ENCODE measurements at places on chromosomes 12 and 14.

DNA sequence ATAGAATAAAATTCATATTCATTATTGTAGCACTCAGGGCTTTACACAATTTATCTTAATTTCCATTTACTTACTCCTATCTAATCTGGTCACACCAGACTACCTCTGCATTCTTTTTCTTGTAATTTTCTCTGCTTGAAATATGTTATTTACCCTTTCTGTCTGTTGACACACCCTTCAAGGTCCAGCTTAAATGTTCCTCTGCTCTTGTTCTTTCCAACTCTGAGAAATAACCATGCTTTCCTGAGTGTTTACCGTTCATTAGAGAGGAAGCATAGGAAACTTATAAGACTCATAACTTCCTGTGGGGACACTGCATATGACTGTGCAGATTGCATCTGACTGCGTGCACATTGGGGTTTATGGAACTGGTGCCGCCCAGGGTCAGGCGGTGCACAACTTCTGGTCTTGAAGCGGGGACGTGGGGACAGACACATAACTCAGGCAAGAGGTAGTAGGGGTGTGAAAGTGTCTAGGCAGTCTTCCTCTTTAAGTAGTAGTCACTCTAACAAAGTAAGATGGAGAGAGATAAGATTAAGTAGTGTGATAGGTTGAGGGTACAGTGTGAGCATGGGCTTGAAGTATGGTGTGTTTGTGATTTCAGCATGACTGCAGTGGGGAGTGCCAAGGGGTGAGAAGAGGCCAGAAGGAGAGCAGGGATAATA lies 42.6 kb upstream of the FOXJ2 start:
- no peak overlapping the region for H3K4me3 ChIP-seq
- H3K4me1 ChIP-seq, result no peaks in the 10 kb centered on the region
- H3K36me3 ChIP-seq, result no peaks in the 10 kb centered on the region

GRCh38 chr12:47079468-47079980 lies at the start of the genes AMIGO2 and PCED1B:
AMIGO2 (minus strand) TSS chr12:47079959; CDS start chr12:47079002, 957 bp downstream.
PCED1B (plus strand) TSS chr12:47079621; CDS start chr12:47235064, 155,443 bp downstream.
- peak within 1 kb of the TSS; percentile 80 for H3K4me3 ChIP-seq
- H3K36me3 ChIP-seq, result no peaks in the 10 kb centered on the region
- peak; percentile 90 for DNase-seq
- no peaks in the 10 kb centered on the region for H3K27me3 ChIP-seq

- no peak for DNase-seq
- H3K27ac ChIP-seq, result no peak overlapping the region
- no peaks in the 10 kb centered on the region for H3K36me3 ChIP-seq
- H3K4me1 ChIP-seq, result no peaks in the 10 kb centered on the region
- no peaks in the 10 kb centered on the region for H3K27me3 ChIP-seq
Observed at GRCh38 chr12:123085066-123085465, 65.8 kb downstream of the PITPNM2 start.

- H3K27ac ChIP-seq, result no peak overlapping the region
- DNase-seq, result peak; percentile 80
- no peaks in the 10 kb centered on the region for H3K36me3 ChIP-seq
- H3K4me1 ChIP-seq, result no peaks in the 10 kb centered on the region
- no peak overlapping the region for H3K4me3 ChIP-seq
- H3K27me3 ChIP-seq, result no peaks in the 10 kb centered on the region
Observed at GRCh38 chr12:52207895-52208294, 16.1 kb upstream of the KRT80 start.

- no peaks in the 10 kb centered on the region for H3K4me1 ChIP-seq
- peaks cover 1% of the 10 kb centered on the region for H3K36me3 ChIP-seq
- H3K4me3 ChIP-seq, result no peak overlapping the region
- no peak overlapping the region for H3K27ac ChIP-seq
- no peak for DNase-seq
- no peaks in the 10 kb centered on the region for H3K27me3 ChIP-seq
Observed at GRCh38 chr14:101857226-101857625, 95.7 kb downstream of the PPP2R5C start.

- H3K27ac ChIP-seq, result peak overlapping the region; percentile 84
- H3K27me3 ChIP-seq, result no peaks in the 10 kb centered on the region
- no peak overlapping the region for H3K4me3 ChIP-seq
- no peaks in the 10 kb centered on the region for H3K36me3 ChIP-seq
- H3K4me1 ChIP-seq, result no peaks in the 10 kb centered on the region
Observed at GRCh38 chr14:74940956-74941565, 14.3 kb downstream of the PGF start.

DNA sequence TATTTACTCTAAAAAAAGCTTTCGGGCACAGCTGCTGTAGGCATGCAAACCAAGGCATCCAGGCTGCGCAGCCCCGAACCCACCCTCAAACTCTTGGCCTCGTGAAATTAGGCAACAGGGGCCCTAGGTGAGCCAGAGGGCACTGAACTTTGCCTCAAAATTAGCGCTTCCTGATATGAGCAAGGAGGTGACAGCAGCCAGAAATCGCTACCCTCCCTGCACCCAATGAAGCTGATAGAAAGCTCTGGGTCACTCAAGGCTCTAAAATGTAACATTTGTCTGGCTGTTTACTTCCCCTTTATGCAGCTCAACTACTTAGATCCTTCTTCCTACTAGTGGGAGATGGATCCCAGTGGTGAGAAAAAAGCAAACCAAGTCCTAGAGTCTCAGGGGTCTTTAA lies 61.8 kb downstream of the PITPNM2 start:
- H3K36me3 ChIP-seq, result no peaks in the 10 kb centered on the region
- no peak for DNase-seq
- no peaks in the 10 kb centered on the region for H3K4me1 ChIP-seq

DNA sequence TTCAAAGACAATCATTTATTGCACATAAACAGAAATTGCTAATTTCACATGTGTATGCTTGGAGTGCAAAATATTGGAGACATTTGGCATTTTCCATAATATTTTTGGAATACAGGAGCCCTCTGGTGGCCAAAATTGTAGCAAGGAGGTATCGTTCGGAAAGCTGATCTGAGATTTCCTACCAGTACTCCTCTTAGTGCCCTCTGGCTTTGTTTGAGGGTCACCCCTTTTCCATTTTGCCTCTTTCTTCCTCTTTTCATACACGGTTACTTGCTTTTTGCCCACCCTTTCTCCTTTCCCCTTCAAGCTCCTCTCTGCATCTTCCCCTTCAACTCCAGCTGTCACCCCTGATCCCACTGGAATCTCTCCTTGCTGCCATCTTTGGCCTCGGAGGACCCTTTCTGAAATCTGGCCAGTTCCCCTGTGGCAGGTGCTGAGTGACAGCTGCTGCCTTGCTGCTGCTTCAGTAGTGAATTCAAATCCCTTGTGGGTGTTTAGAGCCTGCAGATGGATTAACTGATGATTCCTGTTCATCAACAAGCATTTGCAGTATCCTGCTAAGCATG lies 164.6 kb upstream of the PARP11 start:
- no peaks in the 10 kb centered on the region for H3K4me1 ChIP-seq
- no peak for DNase-seq
- no peak overlapping the region for H3K4me3 ChIP-seq
- no peaks in the 10 kb centered on the region for H3K27me3 ChIP-seq

DNA sequence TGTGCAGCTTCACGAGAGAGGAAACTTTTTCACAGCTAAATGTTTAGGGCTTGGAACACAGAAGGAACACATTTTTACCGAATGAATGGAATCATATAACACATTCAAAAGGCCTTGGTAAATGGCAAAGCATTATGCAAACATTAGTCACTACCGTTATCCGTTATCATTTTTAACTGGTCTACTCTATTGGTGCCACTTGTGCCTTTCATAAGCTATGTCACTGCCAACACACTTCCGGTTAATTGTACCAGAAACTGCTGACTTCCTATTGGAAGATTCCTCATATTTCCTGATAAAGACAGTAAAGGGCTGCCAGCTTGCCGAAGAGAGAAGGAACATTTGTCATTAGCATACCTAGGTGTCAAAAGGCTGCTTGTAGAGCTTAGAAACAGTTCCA lies 169.2 kb downstream of the APAF1 start:
- no peaks in the 10 kb centered on the region for H3K36me3 ChIP-seq
- no peak overlapping the region for H3K27ac ChIP-seq
- H3K27me3 ChIP-seq, result no peaks in the 10 kb centered on the region

GRCh38 chr14:56131865-56132833 lies 13.9 kb downstream of the PELI2 start:
- H3K27me3 ChIP-seq, result no peaks in the 10 kb centered on the region
- H3K4me1 ChIP-seq, result no peaks in the 10 kb centered on the region
- no peak overlapping the region for H3K4me3 ChIP-seq
- no peaks in the 10 kb centered on the region for H3K36me3 ChIP-seq

DNA sequence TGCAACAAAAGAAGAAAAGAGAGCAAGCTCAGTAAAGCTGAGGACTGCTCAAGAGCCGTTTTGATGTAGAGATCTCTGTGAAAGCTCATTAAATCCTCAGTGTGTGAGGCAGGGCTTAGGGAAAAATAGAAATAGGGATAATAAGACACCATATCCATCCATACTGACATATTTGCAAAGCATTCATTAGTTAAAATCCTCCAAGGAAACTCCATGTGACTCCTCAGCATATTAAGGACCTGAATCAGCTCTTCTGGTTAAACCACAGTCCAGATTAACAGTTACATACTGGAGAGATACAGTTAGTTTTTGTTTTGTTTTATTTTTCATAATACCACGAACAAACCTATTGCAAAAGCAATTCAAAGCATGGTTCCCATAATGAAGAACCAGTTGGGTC lies 288.2 kb downstream of the PAWR start:
- DNase-seq, result no peak
- no peaks in the 10 kb centered on the region for H3K27me3 ChIP-seq
- H3K4me1 ChIP-seq, result peaks cover 1% of the 10 kb centered on the region
- H3K27ac ChIP-seq, result no peak overlapping the region
- H3K4me3 ChIP-seq, result no peak overlapping the region

GRCh38 chr14:49992901-49993339 lies 100.0 kb downstream of the ARF6 start:
- no peak overlapping the region for H3K4me3 ChIP-seq
- H3K4me1 ChIP-seq, result no peaks in the 10 kb centered on the region
- H3K36me3 ChIP-seq, result no peaks in the 10 kb centered on the region
- DNase-seq, result no peak
- H3K27ac ChIP-seq, result no peak overlapping the region
- no peaks in the 10 kb centered on the region for H3K27me3 ChIP-seq

- no peaks in the 10 kb centered on the region for H3K27me3 ChIP-seq
- no peak overlapping the region for H3K4me3 ChIP-seq
- DNase-seq, result no peak
Observed at GRCh38 chr14:35073486-35073885, 27.4 kb downstream of the FAM177A1 start.

DNA sequence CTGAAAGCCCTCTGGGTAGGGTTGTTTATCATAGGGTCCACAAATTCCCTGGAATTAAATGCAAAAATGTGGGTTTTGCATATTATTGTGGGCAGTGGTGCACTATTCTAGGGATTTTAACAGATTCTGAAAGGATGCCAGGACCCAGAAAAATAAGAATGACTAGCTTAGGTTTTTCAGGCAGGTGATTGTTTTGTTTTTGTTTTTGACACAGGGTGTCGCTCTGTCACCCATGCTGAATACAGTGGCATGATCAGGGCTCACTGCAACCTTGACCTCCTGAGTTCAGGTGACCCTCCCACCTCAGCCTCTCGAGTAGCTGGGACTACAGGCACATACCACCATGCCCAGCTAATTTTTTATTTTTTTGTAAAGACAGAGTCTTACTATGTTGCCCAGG lies 19.2 kb downstream of the GALNT6 start:
- H3K4me3 ChIP-seq, result no peak overlapping the region
- DNase-seq, result no peak
- no peaks in the 10 kb centered on the region for H3K27me3 ChIP-seq
- H3K4me1 ChIP-seq, result peaks cover 2% of the 10 kb centered on the region

GRCh38 chr12:109027767-109028166 lies 6.9 kb upstream of the SVOP start:
- DNase-seq, result no peak
- H3K27me3 ChIP-seq, result no peaks in the 10 kb centered on the region
- no peaks in the 10 kb centered on the region for H3K4me1 ChIP-seq
- no peak overlapping the region for H3K4me3 ChIP-seq
- H3K36me3 ChIP-seq, result no peaks in the 10 kb centered on the region
- H3K27ac ChIP-seq, result no peak overlapping the region

DNA sequence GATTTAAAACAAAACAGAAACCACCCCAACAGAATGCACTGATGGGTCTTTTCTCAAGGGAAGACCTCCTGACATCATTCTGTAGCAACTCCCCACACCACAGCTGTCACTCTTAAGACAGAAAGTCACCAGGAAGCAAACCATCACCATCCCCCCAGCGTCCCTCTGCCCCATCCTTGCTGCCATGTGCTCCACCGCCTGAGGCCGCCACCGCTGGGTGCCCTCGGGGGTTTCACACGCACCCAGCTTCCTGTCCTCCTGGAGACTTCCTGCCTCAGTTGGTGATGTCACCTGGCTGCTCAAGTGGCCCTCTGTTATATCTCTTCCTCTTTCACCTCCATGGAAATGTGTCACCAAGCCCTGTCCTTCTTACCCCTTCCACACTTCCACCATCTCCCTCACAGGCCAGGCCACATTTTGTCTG lies 71.4 kb upstream of the GPR68 start:
- no peaks in the 10 kb centered on the region for H3K4me1 ChIP-seq
- H3K36me3 ChIP-seq, result no peaks in the 10 kb centered on the region
- H3K4me3 ChIP-seq, result no peak overlapping the region
- no peak for DNase-seq
- H3K27me3 ChIP-seq, result no peaks in the 10 kb centered on the region

DNA sequence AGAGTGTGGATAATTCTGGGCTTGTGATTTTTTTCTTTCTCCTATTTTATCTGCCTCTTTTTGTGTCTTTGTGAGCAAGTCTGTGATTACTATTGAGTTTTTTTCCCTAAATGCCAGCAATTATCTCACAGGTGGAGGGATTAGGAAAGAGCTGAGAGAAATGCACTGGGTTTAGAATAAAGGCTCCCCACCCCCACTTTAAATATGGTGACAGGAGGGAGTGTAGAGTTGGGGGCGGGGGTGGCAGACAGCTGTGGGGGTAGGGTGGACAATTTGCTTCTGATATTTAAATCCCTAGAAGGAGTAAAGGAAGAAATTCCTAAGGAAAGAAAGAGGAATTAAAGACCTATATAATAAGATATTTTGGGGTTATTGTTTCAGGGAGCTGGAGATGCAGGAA lies 145.9 kb downstream of the NRXN3 start:
- H3K27ac ChIP-seq, result no peak overlapping the region
- no peak for DNase-seq
- no peaks in the 10 kb centered on the region for H3K36me3 ChIP-seq
- H3K4me3 ChIP-seq, result no peak overlapping the region

DNA sequence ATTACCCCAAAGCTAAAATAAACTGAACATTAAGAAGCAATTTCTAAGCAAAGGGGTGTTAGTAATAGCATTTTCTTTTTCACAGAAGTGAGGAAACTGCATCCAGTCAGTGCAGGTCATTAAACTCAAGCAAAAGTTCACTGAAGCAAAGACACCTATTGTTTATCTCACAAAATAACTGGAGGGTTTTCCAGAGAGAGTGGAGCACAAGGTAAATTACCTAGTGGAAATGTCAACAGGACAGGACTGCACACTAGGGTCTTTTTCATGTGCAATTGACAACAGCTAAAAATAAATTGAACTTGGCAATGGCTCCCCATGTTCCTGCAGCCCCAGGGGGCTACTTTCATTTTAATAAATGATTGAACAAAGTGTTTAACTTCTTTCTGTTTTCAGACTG lies 742.0 kb downstream of the GALC start:
- no peak overlapping the region for H3K4me3 ChIP-seq
- DNase-seq, result no peak
- H3K27ac ChIP-seq, result no peak overlapping the region

- H3K4me1 ChIP-seq, result peaks cover 8% of the 10 kb centered on the region
- no peaks in the 10 kb centered on the region for H3K27me3 ChIP-seq
- no peaks in the 10 kb centered on the region for H3K36me3 ChIP-seq
Observed at GRCh38 chr14:59438195-59438647, 27.0 kb downstream of the GPR135 start.

GRCh38 chr12:59149995-59150642 lies 229.8 kb upstream of the LRIG3 start:
- H3K27me3 ChIP-seq, result no peaks in the 10 kb centered on the region
- no peaks in the 10 kb centered on the region for H3K4me1 ChIP-seq
- H3K4me3 ChIP-seq, result no peak overlapping the region
- no peak overlapping the region for H3K27ac ChIP-seq
- no peaks in the 10 kb centered on the region for H3K36me3 ChIP-seq
- DNase-seq, result no peak
